Activated T-cell treated with anti-CD3 and anti-CD28 coated beads, Interleukin-2, amount 50 U/mL, for 24 hours (primary cell): ENCODE measurements at places on chromosomes 3 and 15.

- DNase-seq: no peak
These were observed 15.2 kb downstream of the FSTL1 start for GRCh38 chr3:120435621-120436020.

DNA sequence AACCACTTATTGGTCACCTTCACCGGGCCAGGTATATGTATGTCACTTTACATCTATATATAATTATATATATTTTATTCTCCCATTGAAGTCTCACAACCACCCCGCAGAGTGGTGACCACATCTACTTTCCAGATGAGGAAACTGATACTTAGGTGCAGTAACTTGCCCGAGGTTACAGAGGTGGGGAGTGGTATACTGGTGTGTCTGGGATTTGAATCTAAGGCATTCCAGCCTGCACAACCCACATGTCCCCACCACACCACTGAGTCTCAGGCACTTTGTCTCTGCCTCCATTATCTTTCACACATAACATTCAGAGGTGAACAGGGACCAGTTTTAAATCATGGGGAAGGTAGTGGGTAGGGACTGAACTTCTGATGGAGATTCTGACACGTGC lies 261.4 kb downstream of the CTNNB1 start:
- DNase-seq: no peak

- DNase-seq: no peak
These were observed 7.8 kb upstream of the VGLL4 start for GRCh38 chr3:11651477-11651876.

GRCh38 chr3:146781606-146782005 lies 176.5 kb upstream of the PLSCR5 start:
- no peak for DNase-seq

DNA sequence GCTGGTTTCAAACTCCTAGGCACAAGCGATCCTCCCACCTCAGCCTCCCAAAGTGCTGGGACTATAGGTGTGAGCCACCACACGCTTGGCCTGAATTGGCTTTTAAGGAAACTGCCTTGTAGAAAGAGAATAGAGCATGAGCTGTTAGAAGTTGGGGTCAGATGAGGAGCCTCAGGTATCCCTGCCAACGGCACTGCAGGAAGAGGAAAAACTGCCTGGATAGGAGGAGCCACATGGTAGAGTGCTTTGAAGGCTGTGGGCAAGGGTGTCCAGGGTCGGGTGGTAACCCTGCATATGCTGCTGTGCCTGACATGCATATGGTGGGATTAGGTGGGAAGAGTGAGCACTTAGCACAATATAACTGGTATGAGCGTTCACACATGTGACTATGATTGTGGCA lies 55.0 kb downstream of the BSN start:
- no peak for DNase-seq

GRCh38 chr3:85337895-85338294 lies 379.1 kb downstream of the CADM2 start:
- DNase-seq: no peak

- DNase-seq: no peak
These were observed 50.7 kb upstream of the POLR2M start for GRCh38 chr15:57655809-57656208.

DNA sequence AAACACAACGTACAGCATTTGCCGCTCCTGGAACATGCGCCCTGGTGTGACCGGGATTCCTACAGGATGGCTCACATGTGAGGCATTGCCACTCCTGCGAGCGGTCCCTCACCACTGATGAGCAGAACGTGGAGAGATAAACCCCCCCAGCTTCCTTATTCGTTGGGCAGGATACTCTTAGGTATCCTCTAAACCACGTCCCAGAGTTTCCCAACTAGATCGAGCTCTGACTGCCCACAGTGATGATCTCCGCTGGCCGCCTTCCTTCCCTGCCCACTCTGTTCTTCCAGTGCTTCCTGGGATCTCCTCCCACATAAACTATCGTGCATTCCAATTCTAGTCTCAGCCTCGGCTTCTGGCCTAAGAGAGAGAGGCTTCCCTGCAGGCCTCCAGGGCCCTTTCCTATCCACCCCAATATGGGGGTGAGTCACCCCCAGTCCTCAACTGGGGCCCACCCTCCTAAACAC lies 91.8 kb downstream of the TOP2B start:
- no peak for DNase-seq

DNA sequence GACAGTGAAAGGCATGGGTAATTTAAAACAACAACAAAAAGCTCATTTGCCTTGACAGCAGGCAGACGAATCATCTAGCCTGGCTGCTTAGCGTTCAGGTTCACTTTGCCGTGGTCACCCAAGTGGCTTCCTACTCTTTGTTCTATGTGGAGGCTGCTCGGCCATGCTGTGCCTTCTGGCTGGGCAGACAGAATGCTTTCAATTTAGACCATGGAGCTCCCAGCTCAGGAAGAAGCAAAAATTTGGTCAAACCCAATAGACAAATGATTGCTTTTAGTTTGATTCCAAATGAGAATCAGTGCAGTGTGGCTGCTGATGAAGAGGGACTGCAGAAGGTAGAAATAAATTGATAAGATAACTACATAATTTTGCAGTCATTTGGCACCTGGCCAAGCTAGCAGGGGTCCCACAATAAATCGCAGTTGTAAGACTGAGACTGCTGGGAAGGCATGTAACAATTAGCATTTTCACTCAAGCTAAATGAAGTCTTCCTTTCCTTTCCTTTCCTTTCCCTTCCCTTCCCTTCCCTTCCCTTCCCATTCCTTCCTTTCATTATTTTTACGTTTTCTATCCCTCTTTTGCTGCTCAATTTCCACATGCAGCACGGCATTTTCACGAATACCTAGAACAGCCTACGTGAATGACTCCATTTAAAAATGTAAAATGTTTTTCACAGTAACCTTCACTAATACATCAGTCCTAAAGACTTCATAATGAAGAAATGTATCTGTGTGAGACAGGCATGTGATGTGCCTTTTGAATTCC lies 360.4 kb upstream of the TGFBR2 start:
- no peak for DNase-seq

DNA sequence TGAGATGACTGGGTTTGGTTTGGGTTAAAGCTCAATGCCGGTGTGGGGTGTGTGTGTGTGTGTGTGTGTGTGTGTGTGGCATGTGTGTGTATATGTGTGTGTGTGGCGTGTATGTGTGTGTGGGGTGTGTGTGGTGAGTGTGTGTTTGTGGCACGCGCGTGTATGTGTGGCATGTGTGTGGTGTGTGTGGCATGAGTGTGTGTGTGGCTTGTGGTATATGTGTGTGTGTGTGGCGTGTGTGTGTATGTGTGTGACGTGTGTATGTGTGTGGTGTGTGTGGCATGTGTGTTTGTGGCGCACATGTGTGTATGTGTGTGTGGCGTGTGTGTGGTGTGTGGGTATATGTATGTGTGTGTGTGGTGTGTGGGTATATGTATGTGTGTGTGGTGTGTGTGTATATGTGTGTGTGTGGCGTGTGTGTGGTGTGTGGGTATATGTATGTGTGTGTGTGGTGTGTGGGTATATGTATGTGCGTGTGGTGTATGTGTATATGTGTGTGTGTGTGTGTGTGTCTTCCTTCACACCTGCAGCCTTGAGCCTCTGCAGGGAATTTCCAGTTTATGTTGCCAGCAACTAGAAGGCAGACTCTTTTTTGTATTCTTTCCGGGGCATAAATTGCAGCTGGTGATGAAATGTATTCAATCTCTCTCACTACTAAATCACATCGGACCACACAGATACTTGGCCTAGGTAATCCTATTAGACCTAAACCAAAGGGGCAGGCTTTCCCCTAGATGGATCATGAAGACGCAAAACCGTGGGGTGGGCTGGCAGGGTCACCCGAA lies 34.8 kb downstream of the CHRD start:
- DNase-seq: no peak

GRCh38 chr3:12948891-12949711 lies 107.7 kb upstream of the RPL32 start:
- DNase-seq: peak; percentile 56

DNA sequence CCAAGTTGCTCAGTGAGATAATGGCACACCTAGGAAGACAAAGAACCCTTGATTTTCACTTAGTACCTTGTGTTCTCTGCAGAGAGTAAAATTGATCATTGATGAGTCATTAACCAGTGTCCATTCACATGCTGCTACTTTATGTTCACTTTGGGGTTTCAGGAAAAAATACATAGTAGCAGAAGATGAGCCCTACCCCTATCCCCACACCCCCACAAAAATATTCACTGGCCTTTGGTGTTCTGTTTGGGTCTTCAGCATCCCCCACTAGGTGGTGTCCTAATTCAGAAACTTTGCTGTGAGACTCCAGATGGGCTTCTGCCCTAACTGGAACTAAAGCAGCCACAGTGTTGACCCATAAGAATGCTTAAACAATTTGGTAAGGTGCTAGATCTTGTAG lies 178.8 kb downstream of the KLHL25 start:
- no peak for DNase-seq

- no peak for DNase-seq
These were observed 329.2 kb downstream of the GRM7 start for GRCh38 chr3:7190095-7190494.

DNA sequence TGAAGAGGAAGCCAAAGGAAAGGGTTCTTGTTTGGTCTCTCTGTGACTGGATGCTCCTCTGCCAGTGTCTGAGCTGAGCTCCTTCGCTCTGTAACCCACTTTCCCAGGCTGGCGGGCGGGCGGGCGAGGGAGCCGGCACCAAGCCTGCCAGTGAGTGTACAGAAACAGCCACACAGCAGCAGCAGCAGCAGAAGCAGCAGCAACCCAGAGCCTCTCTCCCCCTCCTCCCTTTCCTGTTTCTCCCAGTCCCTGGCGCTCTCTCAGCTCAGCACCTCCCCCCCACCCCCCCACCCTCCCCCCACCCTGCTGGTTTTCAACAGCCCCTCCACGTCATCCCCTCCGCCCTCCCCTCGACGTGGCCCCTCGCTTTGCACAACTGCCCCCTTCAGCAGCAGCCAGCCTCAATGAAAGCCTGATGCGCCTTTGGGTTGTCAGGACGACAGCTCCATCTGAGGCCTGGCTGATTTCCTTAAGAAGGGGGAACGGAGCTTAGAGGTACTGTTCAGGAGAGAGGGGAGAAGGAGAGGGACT lies at the start of gene LSAMP:
LSAMP (minus strand) TSS at position 177 of the 531 bp plus-strand sequence.
- DNase-seq: no peak

- DNase-seq: no peak
These were observed 109.8 kb downstream of the IL12A start for GRCh38 chr3:160098261-160098908.

DNA sequence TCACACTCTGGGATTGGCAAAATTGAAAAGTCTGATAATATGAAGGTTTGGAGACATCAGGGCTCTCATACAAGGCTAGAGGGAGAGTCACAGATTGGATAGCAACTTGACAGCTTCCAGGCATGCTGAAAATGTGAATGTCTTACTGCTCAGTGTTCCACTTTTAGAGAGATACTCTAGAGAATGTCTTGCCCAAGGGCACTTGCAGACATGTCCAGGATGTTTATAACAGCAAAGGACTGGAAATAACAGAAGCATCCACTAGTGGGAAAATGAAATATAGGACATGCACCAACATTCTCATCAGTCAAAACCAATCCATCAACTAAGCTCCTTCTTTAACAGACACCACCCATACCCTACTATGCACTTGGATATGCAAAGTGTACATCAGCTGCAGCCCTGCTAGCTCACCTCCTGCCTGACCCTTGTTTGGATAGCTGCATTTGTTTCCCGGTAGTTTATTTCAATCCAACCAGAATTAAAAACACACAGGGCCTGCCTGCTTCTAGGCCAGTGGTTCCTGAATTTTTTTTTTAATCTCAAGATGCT lies 101.6 kb upstream of the ARHGEF3 start:
- DNase-seq: no peak

DNA sequence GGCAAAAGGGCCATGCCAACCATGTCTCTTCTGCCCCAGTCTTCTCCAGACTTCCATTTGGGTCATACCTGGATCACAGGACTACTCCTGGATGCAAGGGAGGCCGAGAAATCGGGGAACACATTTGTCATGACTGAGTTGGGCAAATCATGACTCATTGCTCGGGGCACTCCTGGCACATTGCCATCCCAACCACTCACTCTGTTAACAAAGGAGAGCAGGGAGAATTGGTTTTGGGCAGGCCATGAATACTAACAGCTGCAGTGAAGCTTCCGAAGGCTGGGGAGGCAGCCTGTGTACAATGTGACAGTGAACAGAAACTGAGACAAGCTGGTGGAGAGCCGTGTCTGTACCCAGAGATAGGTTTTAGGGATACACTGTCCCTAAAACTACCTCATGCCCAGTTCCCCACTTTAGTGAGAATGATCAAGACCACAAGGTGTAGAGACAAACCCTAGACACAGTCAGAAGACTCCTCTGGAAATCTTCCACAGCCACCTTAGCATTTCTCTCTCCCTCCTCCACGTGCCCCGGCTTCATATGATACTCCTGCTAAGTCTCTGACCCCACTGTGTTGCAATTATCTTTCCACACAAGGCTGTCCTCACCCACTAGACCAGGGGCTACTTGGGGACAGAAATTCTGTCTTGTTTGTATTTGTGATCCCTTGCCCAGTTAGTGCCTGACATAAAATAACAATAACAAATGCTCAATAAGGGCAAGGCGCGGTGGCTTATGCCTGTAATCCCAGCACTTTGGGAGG lies 10.5 kb upstream of the BUB1B start:
- DNase-seq: no peak

GRCh38 chr3:8645712-8646111 lies 1.1 kb upstream of the SSUH2 start:
- no peak for DNase-seq

DNA sequence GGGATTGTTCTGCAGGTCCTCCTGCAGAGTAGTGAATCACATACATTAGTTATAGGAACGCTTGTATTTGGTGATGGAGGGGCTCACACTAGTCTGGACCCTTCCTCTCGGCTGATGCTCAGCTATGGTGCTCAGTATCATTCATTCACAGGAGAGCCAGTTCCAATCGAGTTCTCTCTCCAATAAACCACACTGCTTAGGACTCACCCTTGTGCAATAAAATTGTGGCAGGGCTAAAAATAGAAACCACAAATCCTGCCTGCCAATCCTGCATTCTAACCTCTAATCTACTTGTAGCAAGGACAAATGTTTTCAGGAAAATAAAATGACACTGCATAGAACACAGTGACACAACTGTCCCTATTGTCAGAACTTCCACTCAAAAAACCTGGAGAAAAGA lies 138.4 kb upstream of the TBL1XR1 start:
- DNase-seq: no peak

DNA sequence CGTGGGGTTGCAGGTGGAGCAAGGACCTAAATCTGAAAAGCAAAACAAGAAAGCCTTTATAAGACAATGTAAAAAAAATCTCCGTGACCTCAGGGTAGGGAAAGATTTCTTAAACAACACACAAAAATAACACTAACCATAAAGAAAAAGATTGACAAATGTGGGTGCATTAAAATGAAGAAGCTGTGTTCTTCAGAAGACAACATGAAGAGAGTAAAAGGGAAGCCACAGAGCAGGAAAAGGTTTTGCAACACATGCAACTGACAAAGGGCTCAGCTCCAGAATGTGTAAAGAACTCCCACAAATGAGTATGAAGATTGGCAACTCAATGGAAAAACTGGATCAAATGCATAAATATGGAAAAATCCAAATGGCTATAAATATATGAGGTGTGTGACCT lies 74.2 kb downstream of the MAGEF1 start:
- DNase-seq: no peak

- no peak for DNase-seq
These were observed 38.3 kb downstream of the MYH15 start for GRCh38 chr3:108472001-108472591.

GRCh38 chr3:194757647-194758061 lies 72.0 kb downstream of the FAM43A start:
- DNase-seq: no peak
